ENCODE measurements at places on chromosomes 7 and 10. TPM values are rescaled to one million over a fixed set of nuclear protein-coding genes. Genes with fewer than 3 reads are reported as not detected.
A peak's percentile ranks its signal among the peaks of the same experiment; 100 is the strongest.

- no peak for DNase-seq
Observed at GRCh38 chr10:35224045-35224740, 97.5 kb downstream of the CREM start.

- no peak for DNase-seq
Observed at GRCh38 chr7:79709574-79710409, 256.3 kb upstream of the MAGI2 start.

GRCh38 chr7:68014031-68014736 lies 1017.6 kb downstream of the TYW1 start:
- no peak for DNase-seq

DNA sequence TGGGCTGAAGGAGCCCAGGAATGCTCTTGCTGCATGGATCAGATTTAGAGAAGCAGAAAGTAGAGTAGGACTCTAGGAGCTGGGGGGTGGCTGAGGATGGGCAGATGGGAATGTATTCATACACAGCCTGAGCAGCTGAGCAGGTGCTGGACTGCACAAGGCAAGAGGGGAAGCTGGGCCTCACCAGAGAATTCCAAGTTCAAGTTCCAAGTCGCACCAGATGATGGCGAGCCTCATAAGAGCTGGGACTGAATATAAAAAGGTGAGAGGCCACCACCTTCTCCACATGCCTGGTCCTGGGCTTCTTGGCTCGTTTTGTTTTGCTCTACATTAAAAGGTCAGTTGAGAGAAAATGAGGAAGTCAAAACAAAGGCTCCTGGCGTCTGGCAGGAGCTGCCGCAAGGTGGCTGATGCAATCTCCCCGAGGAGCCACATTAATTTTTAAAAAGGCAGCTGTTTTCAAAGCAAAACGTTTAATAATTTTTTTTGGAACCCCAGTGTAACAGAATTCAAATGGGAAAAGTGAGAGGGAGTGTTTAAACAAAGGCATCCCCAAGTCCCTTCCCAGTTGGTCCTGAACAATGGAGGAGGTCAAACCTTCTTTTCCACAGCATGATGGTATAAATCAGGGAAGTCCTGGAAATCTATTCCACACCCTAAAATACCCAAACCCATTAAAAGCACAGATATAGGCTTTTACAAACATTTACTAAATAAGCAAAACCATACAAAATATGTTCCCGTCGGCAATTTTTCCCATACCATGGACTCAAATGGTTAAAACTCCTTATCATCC lies 9.5 kb downstream of the CYREN start:
- DNase-seq = no peak

DNA sequence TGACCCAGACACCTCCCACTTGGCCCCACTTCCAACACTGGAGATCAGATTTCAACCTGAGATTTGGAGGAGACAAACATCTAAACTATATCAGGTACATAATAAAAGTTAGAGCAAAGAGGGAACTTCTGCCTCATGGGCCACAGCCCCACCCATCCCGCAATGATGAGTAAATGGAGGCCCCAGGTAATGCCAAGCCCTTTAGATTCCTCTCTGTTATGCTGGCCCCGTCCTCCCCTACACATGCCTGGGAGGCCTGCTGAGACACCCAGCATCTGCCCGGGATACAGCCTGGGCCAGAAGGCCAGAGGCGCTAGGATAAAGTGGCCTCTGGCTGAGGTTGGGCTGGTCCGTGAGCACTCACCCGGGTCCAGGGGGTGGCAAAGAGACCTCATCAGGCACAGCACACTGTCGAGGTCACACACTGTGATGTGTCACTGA lies 185.5 kb upstream of the SH2B2 start:
- no peak for DNase-seq

GRCh38 chr10:13276749-13277365 lies 23.0 kb downstream of the PHYH start:
- DNase-seq = no peak

DNA sequence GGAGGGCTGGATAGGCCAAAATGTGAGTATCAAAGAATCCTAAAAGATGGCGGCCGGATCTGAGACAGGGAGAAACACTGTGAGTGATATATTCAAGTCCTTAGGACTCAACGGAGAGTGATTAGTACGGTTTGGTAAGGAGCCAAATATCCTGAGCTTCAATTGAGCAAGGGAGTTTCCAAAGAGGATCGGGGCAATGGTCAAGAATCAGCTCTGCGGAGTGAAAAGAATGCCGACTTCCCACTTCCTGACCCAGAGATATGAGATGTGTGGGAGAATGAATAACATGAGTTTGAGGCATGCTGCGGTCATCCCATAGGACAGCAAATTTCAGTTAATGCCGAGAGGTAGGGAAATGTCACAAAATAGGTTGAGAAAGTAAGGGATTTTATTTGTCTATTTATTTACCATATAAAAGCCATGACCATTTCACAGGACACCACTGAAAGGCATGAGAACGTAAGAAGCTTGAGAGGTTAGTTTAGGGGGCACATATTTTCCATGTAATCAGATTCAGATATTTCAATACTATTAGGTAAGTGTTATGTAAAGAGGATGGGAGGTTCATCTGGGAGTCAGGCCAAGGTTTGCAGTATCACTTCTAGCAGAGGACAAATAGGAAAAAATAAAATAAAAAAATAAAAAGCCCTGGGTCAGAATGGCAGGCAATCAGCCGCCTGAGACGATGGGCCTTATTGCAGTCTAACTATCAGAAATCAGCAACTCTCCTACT lies 165.6 kb downstream of the HGF start:
- no peak for DNase-seq

GRCh38 chr10:29050081-29050480 lies 238.8 kb upstream of the LYZL1 start:
- no peak for DNase-seq

DNA sequence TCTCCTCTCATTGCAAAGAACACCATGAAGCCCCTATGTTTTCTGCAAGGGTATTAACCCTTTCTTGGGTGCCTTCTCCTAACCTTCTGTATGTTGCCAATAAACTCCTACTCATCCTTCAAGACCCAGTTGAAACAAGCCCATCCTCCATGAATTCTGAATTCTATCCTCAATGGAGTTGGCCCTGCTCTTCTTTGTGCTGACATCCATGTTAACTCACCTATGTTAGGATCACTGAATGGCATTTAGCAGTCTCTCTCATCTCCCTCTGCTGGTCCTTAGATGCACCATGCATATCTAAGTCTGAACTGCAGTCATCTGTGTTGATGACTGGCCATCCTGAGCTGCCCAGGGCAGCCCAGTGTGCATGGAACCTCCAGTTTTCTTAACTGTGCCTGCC lies 129.8 kb downstream of the BUB3 start:
- no peak for DNase-seq

- no peak for DNase-seq
Observed at GRCh38 chr10:95445837-95446486, 115.2 kb downstream of the SORBS1 start.

GRCh38 chr7:134028853-134029252 lies 98.3 kb upstream of the LRGUK start:
- DNase-seq = no peak

DNA sequence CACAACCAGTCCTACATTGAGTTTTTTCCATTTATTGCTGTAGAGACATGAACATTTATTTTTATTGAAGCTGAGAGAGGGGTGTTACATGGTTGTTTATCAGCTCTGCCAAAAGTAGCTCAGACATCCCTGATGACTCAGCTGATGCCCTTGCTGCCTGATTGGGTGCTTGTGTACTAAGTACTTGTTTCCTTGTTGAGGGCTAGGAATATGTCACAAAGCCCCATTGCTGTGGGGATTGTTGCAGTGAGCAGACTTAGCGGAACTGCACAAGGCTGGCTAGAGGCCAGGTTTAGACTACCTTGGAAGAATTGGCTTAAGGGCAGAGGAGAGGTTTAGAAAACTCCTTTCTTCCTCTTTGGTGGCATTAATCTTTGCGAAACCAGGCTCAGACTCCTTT lies 110.6 kb downstream of the AUTS2 start:
- no peak for DNase-seq

DNA sequence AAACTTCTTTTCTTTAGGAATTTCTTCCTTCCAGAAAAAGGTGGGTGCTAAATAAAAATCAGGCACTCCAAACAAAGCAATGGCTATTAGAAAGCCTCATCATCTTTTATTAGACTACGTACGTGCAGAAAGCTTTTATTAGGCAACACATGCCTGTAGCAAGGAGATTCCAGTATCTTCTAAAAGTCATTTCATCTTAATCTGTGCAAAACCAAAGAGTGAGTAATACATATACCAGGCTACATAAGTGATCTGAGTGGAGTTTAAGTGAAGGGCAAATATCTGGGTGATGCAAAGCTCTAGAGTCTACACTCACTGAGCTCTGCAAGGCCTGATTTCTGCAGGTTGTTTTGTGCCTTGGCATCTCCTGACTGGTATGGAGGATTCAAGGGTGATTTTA lies 231.7 kb downstream of the ELMO1 start:
- no peak for DNase-seq

GRCh38 chr7:130349911-130350782 lies 5.5 kb downstream of the CPA5 start:
- DNase-seq = peak; percentile 56

DNA sequence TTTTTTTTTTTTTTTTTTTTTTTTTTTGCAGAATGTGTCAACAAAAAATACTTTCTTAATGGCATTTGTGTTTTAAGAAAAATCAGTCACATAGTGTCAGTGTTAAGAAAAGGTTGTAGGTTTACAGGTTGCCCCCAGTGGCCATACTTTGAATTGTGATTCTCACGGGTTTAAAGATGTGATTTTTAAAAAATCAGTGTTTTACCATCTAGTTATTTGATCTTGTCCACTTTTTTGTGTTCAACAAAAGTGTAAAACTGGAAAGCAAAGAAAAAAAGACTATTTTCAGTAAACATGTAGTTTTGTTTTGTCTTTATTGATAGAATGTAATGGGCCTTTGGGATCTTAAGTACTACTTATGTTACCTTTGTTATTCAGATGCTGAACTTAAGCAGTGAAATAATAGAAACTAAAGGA lies 25.7 kb downstream of the SUV39H2 start:
- no peak for DNase-seq

DNA sequence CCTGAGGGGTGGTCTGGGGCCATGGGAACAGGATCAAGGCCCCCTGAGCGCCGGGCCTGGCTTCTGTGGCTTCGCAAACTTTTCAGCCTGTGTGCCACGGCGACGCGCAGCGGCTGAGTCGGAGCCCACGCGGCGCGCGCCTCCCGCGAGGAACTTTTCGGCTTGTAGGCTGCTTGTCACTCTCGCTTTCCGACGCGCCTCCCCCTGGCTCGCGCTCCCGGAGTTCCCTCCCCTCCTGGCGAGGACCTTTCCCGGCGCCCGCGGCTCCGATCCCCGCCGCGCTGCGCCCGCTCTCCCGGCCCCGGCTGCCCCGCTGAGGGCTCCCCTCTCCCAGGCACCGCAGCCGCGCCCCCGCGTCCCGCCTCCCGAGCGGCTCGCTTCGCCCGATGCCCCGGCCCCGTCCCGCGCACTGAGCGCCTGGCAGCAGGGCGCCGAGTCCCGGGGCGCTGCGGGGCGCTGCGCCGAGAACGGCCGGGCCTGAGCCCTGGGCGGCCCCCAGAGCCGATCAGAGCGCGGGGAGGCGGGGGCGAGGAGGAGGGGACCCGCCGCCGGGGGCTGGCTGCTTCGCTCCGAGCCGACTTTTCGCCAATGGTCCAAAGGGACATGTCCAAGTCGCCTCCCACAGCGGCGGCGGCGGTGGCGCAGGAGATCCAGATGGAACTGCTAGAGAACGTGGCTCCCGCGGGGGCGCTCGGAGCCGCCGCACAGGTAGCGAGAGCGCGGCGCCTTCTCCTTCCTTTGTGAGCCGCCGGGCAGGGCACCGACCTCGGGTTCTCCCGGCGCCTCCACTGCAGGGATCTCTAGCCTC lies at the start of gene CACNB2:
TSS of gene CACNB2 (plus strand) at position 276 of the 808 bp plus-strand sequence.
- DNase-seq = peak; percentile 88

DNA sequence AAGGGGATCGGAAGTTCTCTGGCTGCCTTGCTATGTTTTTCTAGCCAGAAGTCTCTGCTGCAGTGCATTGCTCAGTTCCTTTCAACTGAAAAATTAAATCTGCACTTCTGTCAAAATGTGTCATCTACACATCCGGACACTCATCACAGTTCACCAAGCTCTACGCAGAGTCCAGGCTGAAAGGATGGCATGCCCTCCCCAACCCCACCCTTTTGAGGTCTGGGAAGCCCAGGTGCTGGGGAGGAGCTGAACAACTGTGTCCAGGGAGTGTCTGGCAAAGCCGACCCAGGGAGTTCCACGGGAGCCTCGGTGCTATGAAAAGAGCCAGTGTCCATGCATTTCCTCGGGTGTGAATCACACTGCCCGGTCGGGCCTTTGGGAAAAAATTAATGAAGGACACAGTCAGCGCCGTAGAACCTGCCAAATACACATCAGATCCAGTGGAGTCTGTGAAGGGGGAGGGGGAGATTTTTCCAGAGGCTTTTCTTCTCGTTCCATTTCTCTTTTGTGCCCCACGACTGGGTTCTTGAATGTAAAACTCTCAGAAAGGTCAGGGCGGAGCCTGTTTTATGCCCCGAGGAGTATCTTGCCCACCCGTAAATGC lies 757 bp upstream of the PALS2 start:
- DNase-seq = peak; percentile 80

DNA sequence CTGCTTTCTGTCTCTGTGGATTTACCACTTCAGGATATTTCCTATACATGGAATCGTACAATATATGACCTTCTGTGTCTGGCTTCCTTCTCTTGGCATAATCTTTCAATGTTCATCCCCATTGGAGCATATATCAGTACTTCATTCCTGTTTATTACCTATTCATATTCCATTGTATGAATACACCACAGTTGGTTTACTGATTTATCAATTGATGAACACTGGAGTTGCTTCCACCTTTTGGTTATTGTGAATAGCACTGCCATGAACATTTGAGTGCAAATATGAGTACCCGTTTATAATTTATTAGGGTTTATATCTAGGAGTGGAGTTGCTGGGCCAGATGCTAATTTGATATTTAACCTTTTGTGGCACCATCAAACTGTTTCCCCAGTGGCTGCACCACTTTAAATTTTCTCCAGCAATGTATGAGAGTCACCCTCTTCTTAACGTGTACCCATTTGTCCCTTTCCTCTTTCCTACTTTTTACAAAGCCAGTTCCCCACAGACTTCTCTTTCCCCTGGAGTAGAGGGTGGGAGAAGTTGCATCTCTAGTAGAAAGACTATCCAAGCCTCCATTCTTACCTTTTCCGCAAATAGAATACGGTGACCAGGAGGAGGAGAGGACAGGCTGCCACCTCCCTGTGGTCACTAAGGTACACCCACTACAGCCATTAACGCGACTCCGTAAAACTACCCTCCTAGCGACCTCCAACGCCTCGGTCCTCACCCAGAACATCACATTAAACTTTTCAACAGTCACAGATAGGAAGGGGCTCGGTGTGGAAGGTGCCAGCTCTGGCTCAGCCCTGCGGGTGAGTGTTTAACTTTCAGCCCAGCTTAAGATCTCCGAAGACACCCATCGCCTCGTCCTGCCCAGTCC lies 25.6 kb downstream of the SCD start:
- DNase-seq = no peak

GRCh38 chr7:66529883-66530610 lies 98.6 kb upstream of the KCTD7 start:
- DNase-seq = no peak

The TSPAN13 gene
- 8.5 TPM for total RNA-seq

The FRAT1 gene
- 2.1 TPM for total RNA-seq

The CYP2C19 gene
- total RNA-seq = not detected

The SLC26A3 gene
- not detected for total RNA-seq

The CH25H gene
- total RNA-seq = 2.3 TPM

The GNAI1 gene
- total RNA-seq = 53.7 TPM
